Aorta (tissue), 5 donors: ENCODE measurements at places on chromosomes 5 and 9.

GRCh38 chr5:80097451-80097850 lies 62.3 kb downstream of the THBS4 start:
- DNase-seq = no peak

DNA sequence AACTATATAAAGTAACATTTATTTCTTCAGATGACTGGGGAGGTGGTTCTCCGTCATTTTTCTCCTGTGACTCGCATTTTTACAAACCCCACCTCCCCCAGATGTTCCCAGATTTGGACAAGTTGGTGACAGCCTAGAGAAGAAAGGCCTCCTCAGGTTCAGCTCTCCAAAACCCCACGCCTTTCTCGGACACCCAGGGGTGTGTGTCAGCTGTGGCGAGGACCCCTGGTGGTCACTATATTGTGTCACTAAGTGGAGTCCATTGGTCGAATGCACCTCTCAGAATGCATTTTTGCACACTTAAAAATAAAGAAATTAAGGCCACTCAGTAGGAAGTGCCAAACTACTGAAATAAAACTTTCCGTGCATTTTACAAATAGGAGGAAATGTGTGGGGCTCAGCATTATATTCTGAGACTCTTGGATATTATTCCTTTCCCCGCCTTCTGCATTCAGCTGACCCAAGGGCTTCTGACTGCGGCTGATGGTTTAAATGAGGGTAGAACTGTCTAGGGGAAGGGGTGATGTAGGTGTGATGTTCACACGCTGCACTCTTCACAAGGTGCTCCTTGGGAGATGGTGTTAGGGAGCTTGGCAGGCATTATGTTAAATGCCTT lies 47.6 kb downstream of the ACO1 start:
- DNase-seq = no peak

GRCh38 chr9:27179245-27179865 lies 70.3 kb downstream of the TEK start:
- DNase-seq = no peak

DNA sequence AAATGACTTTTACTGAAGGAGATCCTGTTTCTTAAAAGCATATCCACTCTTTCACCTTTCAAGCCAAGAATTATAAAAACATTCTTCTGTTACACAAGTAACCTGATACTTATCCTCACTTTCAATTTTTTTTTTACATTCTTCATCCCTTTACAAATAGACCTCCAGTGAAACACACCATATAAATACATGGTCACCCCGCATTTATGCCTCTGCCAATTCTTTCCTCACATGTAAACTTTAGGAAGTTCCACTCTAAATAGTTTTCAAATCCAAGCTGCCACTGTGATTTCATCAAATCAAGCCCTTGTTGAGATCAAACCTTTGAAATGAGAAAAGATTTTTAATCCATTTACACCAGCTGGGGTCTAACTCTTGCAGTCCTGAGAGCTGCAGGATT lies 40.0 kb downstream of the GAS1 start:
- no peak for DNase-seq

DNA sequence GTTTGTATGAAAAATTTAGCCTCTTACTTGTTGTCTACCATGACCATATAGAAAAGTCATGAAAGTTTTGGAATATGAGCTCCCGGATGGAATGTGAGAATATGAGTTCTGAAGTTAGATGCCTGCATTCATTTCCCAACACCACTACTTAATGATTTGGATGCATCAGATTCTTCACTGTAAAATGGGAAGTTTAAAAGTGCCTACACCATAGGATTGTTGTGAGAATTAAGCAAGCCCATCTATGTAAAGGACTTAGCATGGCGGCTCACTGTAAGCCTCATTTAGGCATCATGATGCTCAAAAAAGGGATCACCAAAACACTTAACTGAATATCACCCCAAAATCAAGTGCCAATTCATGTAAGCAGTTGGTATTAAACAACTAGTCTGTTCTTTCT lies 177.3 kb downstream of the RAB3C start:
- DNase-seq = no peak

- DNase-seq = no peak
These were observed 294.7 kb downstream of the CHSY3 start for GRCh38 chr5:130198927-130199326.

GRCh38 chr5:159184236-159184635 lies 25.1 kb downstream of the RNF145 start:
- no peak for DNase-seq

DNA sequence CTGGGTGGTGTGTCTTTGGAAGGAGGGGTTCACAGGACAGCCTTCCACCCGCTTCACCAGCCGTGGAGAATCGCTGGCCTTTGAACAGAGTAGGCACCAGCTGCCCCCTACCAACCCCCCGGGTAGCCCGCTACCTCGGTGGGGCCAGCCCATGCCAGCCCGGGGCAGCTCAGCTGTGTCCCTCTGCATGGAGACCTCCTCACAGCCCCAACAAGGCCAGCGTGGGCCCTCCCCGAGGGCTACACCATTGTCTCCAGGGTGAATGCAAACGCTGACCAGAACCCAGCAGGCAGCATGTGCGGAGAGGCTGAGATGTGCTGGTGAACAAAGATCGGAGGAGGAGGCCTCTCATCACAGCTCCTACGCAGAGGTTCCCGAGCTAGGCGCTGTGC lies 51.9 kb downstream of the LMX1B start:
- DNase-seq = no peak

DNA sequence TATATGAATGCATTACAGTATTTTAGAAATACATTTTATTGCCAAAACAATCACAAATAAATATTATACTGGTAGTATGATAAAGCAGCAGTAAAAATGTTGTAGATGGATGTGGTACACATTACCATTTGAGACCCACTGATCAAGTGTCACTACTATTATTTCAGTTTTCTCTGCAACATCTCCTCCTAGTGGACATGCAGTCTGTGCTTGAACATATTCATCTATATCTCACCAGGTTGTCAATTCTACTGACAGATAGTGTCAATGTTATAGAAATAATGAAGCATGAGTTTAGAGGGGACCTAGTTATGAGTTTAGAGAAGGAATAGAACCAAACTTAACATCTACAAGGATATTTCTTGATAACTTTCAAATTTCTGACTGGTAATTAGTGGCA lies 39.2 kb upstream of the ELOVL7 start:
- DNase-seq = no peak

- DNase-seq = no peak
These were observed 43.9 kb downstream of the HRH2 start for GRCh38 chr5:175701797-175702196.

DNA sequence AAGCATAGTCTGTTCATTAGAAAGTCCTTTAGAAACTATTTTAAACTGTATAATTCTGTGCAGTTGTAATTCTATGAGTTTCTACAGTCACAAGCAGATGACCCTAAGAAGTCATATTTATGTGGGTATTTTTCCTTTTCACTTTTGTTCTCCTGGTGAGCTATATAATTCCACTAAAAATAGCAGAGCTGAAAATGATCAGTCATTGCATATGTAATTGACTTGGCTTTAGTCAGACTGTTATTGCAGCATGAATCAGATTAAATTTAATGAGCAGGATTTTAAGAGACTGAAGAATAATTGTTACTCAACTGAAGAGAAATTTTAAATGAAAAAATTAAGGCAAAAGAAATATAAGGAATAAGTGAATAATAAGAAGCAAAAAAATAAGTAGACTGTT lies 108.5 kb downstream of the MTREX start:
- no peak for DNase-seq

DNA sequence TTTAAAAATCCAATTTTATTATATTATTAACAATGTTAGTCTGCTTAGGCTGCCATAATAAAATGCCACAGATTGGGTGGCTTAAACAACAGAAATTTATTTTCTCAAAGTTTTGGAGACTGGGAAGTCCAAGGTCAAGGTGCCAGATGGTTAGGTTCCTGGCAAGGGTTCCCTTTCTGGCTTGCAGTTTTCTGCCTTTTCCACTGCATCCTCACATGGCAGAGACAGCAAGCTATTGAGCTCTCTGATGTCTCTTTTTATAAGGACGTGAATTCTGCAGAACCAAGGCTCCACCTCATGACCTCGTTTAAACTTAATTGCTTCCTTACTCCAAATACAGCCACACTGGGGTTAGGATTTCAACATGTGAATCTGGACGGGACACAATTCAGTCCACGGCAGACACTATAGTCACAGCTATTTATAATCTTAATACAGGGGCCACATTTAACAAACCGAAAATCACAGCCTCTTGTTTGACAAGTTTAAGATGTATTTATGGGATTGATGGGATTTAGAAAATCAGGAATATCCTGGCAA lies 174.9 kb upstream of the PUM3 start:
- no peak for DNase-seq

DNA sequence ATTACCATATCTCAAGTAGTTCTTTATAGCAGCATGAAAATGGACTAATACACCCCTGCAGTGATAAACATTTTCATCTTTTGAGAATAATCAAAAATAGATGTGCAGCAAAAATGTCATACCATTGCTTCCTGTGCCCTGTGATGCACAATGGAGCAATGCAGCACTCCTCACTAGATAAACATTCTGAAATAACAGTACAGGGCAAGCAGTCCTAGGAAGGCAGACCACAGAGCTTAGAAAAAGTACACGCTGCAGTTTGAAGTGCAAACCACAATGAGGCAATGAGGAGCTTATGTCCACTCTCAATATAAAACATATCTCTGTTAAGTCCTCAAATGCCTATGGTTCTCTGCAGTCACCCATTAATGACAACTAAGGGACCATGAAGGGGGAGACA lies 367.6 kb downstream of the PDE4D start:
- DNase-seq = no peak

DNA sequence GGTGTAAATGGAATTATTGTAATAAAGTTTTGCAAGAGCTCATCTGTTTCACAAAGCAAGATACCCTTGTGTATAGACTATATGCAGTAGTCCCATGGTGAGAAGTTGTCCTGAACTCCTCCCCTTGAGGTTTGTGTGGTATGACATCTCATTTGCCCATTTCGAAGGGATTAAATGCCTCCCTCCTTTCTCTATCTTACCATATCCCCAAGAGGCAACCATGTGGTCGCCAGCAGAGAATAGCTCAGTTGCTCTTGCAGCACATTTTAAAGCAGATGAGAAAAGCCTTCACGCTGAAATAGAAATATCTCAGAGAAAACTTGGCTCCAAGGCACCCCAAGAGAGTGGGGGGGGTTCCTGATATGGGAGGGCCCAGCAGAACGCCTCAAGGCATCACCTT lies 4.6 kb downstream of the SEMA6A start:
- DNase-seq = no peak

GRCh38 chr9:129391221-129391661 lies 213.2 kb upstream of the IER5L start:
- DNase-seq = peak; percentile 51

DNA sequence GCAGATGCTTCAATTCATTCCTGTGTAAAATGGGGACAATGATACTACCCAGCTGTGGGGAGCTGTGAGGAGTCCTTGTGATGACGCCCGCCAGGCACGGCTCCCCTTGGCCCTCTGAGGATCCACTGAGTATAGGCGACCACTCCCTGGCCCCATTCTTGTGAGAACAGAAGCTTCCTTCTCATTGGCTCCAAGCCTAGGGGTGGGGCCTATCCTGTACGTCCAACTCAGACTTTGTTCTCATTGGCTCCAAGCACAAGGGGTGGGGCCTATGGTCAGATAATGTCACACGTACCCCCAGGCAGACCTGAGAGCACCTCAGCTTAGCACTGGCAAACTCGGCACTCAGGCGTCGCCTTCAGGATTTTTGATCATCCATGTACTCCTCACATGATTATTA lies 232.9 kb upstream of the MVB12B start:
- no peak for DNase-seq

- no peak for DNase-seq
These were observed 497.2 kb downstream of the MAT2B start for GRCh38 chr5:164002628-164003027.

DNA sequence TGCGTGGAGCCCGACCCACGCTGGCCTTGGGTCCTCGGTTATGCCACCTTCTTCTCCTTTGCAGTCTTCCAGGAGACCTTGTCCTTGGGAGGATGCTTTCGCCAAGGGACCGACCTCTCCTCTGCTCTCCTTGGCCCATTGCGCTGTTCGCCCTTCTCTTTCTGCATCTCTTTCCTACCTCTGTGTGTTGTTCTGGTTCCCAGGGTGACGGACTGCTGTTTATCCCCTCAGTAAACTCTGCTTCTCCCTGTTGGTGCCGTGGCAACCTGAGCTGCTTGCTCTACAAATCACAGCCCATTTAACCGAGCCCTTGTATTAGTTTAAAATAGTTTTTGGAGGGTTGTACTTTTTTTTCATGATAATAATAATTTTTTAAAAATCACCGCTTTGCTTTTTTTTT lies 97.9 kb downstream of the DAPK1 start:
- no peak for DNase-seq

GRCh38 chr5:36667824-36668223 lies 61.4 kb downstream of the SLC1A3 start:
- DNase-seq = no peak

DNA sequence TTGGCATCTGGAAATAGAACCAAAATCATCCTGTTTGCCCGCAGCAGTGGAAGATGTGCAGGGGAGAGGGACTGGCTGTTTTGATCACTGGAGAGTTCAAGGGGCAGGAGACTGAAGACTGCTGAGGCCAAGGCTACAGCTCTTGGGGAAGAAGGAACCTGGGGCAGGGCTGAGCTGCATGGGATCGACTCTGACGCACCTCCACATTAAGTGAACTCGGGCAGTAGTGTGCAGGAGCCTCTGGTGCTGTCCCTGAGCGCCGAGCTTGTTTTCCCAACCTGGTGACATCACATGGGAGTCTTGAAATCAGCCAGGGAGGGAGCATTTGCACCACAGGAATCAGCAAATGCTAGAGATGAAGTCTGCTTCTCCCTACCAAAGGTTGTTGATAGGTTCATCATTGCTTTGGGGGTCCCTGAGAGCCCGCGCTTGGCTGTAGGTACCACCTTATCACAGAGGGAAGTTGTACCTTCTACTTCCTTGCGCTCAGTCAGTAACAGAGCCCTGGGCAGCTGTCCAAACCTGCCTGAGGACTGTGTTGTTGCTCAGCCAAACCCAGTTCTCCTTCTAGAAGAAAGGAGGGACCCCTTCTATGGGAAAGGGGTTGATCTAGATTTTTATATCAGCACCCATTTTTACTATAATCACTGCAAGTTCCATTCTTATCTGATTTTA lies 52.3 kb upstream of the CTSL start:
- no peak for DNase-seq

DNA sequence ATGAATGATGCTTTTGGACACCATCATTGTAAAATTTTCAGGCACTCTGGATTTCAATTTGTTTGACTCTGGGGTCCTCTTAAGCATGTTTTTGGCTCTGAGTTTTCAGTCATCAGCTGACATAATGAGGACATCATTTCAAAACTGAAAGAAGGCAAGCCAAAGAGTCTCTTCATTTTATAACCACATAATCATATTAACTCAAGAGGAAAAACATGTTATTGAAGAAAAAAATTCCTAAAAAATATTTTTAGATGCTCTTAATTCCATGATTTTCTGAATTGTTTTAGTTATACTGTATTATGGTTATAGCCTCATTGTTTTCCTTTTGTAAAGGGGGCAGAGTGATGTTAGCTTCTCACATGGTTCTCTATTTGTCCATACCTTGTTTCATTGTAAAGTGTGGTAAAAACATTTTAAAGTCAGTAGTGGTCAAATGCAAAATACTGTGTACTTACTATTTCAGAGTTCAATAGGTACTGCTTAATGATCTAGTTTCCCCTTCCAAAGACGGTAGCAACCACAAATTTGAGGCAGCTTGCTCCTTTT lies 472.1 kb downstream of the DMRT2 start:
- DNase-seq = no peak
